GM12864 (cell line): ENCODE measurements at places on chromosomes 4 and X.
A peak's percentile ranks its signal among the peaks of the same experiment; 100 is the strongest.

GRCh38 chr4:150578745-150579501, 3.0 kb upstream of the MAB21L2 start:
- no peak for DNase-seq

- DNase-seq, result no peak
Measured at GRCh38 chr4:167383291-167383690, 149.0 kb upstream of the SPOCK3 start.

GRCh38 chr4:129371926-129372325, 276.0 kb downstream of the C4orf33 start:
- no peak for DNase-seq

DNA sequence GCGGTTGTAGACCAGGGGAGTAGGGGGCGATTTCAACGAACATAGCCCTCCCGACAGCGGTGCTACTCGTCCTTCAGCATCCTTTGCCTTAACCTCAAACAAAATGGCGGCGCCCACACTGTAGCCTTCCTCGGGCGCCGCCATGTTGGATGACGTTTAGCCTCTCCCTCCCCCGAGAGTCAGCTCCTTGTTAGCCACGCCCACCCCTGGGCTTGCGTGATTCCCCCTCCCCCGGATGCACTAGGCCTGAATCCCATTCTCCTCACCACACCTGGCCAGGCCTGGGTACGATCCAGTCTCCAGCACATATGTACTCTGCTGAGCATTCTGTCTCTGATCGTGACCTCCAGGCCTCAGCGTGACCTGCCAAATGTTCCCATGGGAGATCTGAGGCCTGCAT, 49.0 kb upstream of the ZNF157 start:
- DNase-seq, result no peak

- no peak for DNase-seq
Measured at GRCh38 chr4:73005514-73005913, 64.0 kb downstream of the COX18 start.

DNA sequence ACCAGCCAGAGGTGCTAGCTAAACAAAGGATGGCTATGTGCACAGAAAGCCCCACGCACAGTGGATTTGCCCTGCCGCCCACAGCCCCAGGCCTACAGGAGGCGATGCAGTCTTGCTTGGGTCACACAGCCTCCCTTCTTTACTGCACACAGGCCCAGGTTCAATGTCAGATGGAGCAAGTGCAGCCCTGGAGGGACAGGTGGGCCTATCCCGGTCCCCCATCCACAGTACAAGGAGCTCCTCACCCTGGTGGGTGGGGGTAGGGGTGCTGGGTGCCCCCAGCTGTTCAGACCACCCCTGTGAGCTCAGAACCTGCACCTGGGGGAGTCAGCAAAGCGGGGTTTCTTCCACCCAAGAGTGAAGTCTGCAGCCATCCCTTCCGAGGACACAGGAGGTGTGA, 87.8 kb downstream of the WFS1 start:
- DNase-seq, result no peak

- DNase-seq, result no peak
Measured at GRCh38 chr4:157700898-157701694, 471.7 kb downstream of the GASK1B start.

- no peak for DNase-seq
Measured at GRCh38 chrX:9555354-9555753, 90.5 kb downstream of the TBL1X start.

- no peak for DNase-seq
Measured at GRCh38 chrX:13305108-13305507, 14.7 kb downstream of the ATXN3L start.

GRCh38 chr4:69828828-69829227, 31.1 kb downstream of the SULT1E1 start:
- DNase-seq, result no peak

DNA sequence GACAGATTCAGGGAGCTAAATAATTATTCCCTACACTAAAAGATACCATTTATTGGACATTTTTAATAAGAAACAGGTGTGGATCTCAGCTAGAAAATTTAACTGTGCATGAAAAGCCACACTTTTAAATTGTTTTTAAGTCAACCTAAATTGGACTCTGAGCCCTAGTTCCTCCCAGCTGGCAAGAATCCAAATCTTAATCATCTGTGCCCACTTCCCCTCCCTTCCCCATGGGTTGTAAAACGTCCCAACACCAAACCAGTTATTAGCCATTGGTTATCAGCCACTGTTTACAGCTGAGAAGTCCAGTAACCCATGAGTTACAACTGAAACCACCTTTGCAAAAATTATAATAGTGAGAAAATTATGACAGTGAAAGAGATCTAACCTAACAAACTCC, 125.6 kb upstream of the S100G start:
- no peak for DNase-seq

GRCh38 chr4:14855719-14856061, 146.6 kb upstream of the CPEB2 start:
- no peak for DNase-seq

DNA sequence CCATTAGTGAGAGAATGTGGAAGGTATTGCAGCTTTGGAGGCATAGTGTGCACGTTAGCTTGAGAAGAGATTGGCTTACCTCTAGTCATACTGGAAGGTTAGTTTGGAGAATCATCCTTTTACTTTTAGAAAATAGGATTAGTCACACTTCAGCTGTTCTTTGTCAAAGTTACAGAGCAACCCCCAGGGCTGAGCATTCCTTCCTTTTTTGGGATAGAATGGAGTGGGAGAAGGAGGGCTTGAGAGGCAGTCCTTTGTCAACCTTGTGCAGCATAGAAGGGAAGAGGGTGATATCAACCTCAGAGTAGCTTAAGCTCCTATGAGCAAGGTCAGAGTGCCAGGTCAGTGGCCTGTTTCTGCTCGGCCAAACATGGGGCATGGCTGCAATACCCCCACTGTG, 8.6 kb upstream of the MBNL3 start:
- no peak for DNase-seq

DNA sequence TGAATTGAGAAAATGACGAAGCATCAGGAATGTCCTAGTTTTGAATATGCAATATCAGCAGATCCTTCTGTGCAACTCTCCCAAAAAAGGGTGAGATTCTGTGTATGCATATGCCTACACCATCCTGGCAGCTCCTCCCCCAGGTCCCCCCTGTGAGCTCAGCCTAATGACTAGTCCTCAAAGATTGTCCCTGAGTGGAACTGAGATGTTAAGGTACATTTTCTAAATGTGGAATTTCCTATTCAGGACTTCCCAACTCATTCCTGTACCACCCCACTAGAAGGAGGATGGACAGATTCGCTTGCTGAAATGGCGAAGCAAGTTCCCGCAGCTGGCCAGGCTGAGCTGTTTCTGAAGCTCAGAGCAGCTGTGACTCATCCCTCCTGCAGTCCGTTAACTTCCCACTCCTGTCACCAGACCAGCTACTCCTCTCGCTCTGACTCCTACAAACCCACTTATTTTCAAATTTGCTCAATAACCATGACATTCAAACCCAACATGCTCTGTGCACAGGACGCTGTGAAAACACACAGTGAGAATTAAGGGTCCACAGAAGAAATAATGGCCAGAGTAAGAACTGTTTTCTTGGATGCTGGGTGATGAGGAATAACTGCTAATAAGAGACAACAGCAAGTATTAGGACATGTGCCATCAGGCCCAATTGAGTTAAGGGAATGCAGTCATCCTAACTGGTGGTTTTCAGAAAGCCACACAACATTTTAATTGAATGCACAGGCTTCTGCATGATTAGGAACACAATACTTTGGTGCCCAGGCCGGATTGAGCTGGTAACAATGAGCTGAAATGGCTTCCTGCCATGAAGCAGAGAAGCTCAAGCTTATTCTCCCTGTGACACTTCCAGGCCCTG, 40.0 kb upstream of the IRF2 start:
- peak; percentile 95 for DNase-seq

- DNase-seq, result no peak
Measured at GRCh38 chr4:155408796-155409195, 32.0 kb upstream of the MAP9 start.

- DNase-seq, result no peak
Measured at GRCh38 chr4:41448934-41449333, 89.0 kb upstream of the LIMCH1 start.

GRCh38 chr4:85368932-85369331, 106.0 kb upstream of the ARHGAP24 start:
- DNase-seq, result no peak

DNA sequence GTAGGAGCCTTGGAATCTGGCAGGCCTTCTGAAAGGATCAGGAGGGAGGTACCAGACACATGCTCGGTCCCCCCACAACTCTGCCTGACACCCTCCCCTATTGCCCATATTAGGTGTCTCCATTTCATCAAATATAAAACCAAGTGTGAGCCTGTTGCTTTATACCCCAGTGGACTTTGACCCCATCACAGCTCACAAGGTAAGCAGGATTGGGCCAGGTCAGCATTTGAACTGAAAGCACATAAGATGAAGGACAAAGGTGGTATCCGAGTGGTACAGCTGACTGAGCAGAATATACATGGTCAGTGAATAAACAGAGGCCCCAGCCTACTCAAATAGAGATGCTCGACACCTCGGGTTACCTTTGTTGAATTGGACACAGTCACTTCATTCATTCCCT, 20.0 kb downstream of the SLC25A43 start:
- DNase-seq, result no peak
